ENCODE measurements at places on chromosomes 3 and 15. TPM values are rescaled to one million over a fixed set of nuclear protein-coding genes. Genes with fewer than 3 reads are reported as not detected.

Gene CLSTN2
- 0.73 TPM for total RNA-seq

Gene HYKK
- 5.8 TPM for total RNA-seq

Gene TMCO5A
- not detected for total RNA-seq

Gene TM4SF18
- 4.5 TPM for total RNA-seq

Gene ASB14
- not detected for total RNA-seq

Measured in melanocyte of skin (primary cell).